ENCODE measurements at places on chromosomes 5 and 9. TPM values are rescaled to one million over a fixed set of nuclear protein-coding genes. Genes with fewer than 3 reads are reported as not detected.

LHX3 gene
- not detected for total RNA-seq

EIF4E1B gene
- not detected for total RNA-seq

PCDHA1 gene
- not detected for total RNA-seq

PCDHGA3 gene
- 8.5 TPM for total RNA-seq

TICAM2 gene
- total RNA-seq: 2.1 TPM

POU5F2 gene
- total RNA-seq: 5.2 TPM

LHFPL2 gene
- total RNA-seq: 48.9 TPM

CDH12 gene
- total RNA-seq: not detected

F2RL1 gene
- 0.20 TPM for total RNA-seq

FBP2 gene
- total RNA-seq: not detected

TSSK1B gene
- total RNA-seq: 0.90 TPM

EMB gene
- total RNA-seq: 9.4 TPM

BHMT gene
- 5.9 TPM for total RNA-seq

NMRK1 gene
- total RNA-seq: 20.0 TPM

LTC4S gene
- total RNA-seq: 7.6 TPM

C9 gene
- not detected for total RNA-seq

DMRT2 gene
- total RNA-seq: 7.6 TPM

ITK gene
- 1.2 TPM for total RNA-seq

ANXA2R gene
- total RNA-seq: 9.0 TPM

GADD45G gene
- 26.4 TPM for total RNA-seq

PTGES gene
- 14.7 TPM for total RNA-seq

All from tibial nerve (tissue), 4 donors.